ENCODE measurements at places on chromosomes 7 and 10.
A peak's percentile ranks its signal among the peaks of the same experiment; 100 is the strongest.

DNA sequence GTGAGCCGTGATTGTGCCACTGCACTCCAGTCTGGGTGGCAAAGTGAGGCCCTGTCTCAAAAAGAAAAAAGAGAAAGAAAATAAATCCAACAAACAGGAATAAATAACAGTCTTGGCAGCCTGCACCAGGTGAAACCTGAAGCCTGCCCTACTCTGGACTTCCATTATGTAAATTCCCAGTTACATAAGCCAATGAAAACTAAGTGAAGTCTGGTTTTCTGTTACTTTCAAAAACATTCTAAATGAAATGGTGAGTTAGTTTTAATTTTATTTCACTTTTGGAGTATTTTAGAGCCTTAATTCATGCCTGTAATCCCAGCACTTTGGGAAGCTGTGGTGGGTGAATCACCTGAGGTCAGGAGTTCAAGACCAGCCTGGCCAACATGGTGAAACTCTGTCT is 22.5 kb upstream of the HIBADH start:
- DNase-seq = no peak

DNA sequence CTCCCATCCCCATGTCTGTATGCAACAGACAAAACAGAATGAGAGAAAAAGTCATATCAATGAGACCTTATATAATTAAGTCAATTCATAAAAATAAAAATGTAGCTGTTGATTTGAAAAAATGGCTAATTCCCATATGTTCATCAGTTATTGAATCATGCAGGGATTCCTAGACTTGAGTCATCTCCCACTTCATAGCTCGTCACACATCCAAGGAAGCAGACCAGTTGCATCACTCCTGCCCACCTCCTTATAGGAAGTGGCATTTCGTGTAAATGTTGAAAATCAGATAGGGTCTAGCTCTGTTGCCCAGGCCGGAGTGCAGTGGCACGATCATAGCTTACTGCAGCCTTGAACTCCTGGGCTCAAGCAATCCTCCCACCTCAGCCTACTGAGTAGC is 56.1 kb upstream of the SH2B2 start:
- peak; percentile 10 for DNase-seq

DNA sequence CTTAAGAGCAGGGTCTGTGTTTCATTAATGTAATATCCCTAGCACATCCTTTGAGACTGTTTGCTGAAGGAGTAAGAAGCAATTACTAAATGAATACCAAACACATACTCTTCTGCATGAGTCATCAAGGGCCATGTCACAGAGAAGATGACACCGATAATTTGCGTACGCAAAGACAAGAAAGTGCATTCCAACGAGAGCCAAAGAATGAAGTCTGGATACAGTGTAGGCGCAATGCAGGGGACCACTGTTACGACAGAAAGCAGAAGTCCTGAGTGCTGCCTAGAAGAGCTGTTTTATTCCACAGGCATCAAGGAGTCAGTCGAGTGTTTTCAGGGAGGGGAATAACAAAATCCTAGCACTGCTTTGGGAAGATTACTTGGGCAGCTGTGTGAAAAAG is 62.7 kb downstream of the VPS41 start:
- no peak for DNase-seq

GRCh38 chr7:18494821-18495408 is 634 bp upstream of the HDAC9 start:
- DNase-seq = no peak

DNA sequence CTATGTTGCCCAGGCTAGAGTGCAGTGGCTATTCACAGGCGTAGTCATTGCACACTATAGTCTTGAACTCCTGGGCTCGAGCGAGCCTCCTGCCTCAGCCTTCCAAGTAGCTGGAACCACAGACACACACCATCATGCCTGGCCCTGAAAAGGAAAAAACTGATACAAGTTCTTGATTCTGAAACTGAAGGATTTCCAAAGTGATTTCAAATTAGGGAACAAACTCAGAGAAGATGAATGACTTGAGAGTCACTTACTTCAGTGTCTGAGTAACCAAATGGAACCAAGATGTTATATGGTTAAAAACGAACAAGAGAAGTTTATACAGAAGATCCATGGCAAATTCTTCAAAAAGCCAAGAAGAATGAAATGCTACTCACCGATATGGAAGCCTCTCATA is 14.4 kb downstream of the CWF19L1 start:
- no peak for DNase-seq

- no peak for DNase-seq
These were observed 115.1 kb downstream of the CPED1 start for GRCh38 chr7:121103579-121103978.

- DNase-seq = no peak
These were observed 41.4 kb upstream of the BET1 start for GRCh38 chr7:94045581-94045980.

DNA sequence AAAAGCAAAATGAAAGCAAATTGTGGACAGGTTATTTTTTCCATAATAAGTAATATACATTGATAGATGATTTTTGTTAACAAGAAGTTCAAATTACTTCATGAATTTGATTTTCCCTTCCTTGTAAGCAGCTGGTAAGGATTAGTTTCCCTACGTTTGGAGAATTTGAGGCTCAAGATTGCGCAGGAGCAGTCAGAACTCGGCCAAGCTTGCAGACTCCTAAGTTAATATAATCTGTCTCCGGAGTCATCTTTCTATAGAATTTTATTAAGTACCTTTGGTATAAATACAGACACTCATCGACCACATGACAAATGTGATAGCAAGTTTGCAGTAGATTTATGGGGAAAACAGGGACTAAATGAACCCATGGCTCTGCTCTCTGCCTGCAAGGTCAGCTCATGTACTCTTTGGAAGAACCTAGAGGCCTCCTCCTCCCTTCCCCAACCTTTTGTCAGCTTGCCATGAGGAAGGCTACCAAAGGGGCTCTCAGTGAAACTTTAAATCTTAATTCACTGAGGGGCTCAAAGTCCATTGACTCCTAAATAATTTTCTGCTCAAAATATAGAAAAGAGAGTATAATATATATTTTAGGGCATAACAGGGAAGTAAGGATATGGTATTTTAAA is 89.2 kb upstream of the CTTNBP2 start:
- DNase-seq = no peak

GRCh38 chr10:86664341-86665217 is 3.7 kb upstream of the LDB3 start:
- DNase-seq = no peak

- no peak for DNase-seq
These were observed 278.3 kb downstream of the ARL4A start for GRCh38 chr7:12965767-12966166.

GRCh38 chr7:15684871-15685270 is 1.6 kb downstream of the MEOX2 start:
- DNase-seq = peak; percentile 2

DNA sequence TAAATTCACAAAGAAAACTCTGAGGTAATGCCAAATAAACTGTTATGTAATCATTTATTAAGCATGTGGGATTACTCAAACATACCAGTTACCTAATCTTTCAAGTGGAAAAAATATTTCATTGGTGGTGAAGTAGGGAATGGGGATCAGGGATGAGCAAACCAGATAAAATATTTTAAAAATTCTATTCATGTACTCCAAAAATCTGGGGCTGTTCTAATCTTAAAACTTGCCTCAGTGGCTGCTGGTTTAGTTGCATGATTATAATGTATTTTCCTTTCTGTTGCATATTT is 19.5 kb downstream of the LMOD2 start:
- DNase-seq = no peak

- no peak for DNase-seq
These were observed 366.3 kb upstream of the CHRM2 start for GRCh38 chr7:136502162-136502561.

DNA sequence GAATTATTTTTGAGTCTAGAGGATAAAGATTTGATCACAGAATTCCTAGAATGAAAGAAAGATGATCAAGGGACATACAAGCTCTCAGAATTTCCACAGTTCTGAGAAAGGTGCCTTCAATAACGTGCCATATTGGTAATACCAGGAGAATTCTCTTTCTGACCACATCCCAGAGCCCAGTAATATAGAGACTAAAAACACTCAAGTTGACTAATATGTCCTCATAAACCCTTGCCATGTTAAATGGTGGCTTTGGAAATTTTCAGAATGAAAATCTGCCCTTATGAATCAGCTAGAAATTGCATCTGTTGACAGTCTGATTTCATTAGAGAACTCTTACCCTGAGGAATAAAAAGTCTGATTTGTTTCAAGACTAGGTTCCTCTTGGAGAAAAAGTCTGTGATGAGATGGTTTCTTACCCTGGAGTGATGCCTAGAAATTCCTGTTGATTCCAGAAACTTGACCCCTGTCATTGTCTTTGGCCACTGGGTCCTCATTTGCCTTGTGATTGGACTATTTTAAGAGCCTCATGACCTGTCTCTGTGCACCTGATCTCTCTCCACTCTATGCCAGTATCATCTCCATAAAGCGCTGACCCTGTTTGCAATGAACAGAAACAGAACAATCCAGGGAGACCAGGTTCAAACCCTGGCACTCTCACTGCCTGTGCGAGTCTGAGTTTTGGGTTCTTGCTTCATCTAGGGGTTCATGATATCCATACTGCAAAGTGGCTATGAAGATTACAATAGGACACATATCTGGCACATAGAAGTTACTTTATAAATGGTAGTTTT is 3.3 kb downstream of the IL2RA start:
- no peak for DNase-seq

GRCh38 chr10:132413226-132414205 is 16.5 kb downstream of the PWWP2B start:
- DNase-seq = no peak

GRCh38 chr7:35729061-35729783 is 34.3 kb upstream of the HERPUD2 start:
- no peak for DNase-seq

GRCh38 chr7:34191162-34191561 is 285.8 kb downstream of the BMPER start:
- DNase-seq = no peak

DNA sequence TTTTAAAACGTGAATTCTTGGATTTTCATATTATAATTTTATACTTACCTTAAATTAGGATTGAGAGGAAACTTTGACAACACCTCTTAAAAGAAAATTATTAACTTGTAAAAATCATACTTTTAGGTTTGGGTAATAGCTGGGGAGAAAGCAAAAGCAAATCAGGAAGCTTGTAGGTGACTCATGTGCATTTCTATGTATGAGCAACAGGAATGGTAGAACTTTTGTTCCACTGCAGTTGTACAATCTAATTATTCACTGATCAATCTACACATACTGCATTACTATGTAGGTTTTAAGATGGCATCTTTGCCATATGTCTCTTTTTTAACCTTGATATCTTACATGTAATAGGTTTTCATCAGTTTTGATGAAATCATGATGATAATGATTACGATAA is 223.2 kb downstream of the PRKG1 start:
- no peak for DNase-seq

DNA sequence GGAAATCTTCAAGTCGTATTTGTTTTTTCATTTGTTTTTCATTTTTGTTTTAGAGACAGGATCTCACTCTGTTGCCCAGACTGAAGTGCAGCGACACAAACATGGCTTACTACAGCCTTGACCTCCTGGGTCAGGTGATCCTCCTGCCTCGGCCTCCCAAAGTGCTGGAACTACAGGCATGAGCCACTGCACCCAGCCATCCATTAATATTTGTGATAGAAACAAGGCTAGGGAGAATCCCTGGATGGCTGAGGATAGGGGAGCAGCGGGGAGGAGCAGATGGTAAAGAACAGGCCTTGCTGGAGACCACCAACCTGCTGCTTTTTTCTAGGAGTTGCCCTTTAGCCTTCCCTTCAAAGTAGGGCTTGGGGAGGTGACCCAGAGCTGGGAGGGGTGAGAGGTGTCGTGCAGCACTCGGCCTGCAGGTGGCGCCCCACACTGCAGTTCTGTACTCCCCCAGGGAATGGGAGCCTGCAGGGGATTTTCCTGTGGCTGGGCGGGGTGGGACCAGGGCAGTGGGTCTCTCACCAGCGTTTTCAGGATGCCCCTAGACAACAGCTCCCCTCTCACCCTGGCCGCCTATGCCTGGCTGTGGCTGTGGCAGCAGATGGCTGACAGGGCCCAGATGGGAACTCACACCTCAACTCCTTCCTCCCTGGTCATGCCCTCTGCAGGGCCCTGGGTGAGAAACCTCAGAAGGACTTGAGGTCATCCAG is 12.6 kb upstream of the CDH23 start:
- peak; percentile 14 for DNase-seq

DNA sequence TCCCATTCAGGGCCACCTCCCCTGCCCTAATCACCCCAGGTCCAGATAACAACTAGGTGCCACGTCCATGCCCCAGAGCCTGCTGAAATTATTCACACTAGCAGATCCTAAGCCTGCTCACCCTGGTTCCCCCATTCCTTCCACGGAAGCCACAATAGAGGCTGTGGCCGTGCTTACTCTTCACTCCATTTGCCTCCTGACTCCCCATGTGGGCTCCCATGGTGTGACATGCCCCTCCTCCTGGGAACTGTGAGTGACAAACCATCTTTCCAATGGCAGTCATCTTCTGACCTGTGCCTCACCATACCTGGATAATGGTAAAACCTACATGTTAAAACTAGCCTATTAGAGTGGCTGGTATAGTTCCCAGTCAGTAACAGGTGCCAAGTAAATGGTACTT is 216.2 kb upstream of the PRKCQ start:
- DNase-seq = no peak

GRCh38 chr10:46540412-46541016 is 15.9 kb downstream of the GPRIN2 start:
- DNase-seq = no peak

- DNase-seq = no peak
These were observed 222.6 kb downstream of the MAD1L1 start for GRCh38 chr7:2010101-2010500.

DNA sequence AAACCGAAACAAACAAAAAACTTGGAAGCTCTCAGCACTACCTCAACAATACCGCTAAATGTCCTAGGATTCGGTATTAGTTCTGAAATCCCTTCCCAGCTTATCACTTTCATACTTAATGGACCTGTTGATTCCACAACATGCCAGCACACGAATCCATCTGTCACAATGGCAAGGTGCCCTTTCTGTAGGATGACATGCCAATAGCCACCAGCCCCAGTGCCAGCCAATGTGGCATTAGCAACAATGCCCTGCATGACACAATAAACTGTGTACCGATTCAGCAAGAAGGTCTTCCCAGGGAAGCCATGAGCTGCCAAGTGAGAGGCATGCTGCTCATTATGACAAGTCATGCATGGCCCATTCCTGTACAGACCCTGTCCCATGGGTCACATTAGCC is 35.6 kb upstream of the CHCHD3 start:
- no peak for DNase-seq

DNA sequence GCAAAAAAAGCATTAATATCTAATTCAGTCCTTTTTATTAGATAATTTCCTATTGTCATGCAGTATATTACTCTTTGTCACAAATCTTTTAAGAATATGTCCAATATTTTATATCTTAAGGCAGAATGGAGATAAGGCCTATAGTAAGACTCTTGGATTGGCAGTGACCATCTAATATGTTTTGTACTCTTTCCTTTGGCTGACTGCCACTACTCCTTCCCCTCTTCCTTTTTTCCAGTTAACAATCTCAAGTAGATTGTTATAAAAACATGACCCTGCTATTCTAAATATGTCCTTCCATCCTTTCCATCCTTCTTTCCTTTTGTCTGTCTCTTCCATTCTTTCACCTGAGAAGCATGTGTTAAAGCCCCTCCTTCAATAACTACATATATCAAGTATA is 92.8 kb upstream of the TMEM168 start:
- no peak for DNase-seq

- no peak for DNase-seq
These were observed 120.2 kb upstream of the STARD3NL start for GRCh38 chr7:38057829-38058228.

- no peak for DNase-seq
These were observed 11.9 kb downstream of the COL13A1 start for GRCh38 chr10:69813632-69814031.
